ENCODE measurements at places on chromosomes 2 and 18.

DNA sequence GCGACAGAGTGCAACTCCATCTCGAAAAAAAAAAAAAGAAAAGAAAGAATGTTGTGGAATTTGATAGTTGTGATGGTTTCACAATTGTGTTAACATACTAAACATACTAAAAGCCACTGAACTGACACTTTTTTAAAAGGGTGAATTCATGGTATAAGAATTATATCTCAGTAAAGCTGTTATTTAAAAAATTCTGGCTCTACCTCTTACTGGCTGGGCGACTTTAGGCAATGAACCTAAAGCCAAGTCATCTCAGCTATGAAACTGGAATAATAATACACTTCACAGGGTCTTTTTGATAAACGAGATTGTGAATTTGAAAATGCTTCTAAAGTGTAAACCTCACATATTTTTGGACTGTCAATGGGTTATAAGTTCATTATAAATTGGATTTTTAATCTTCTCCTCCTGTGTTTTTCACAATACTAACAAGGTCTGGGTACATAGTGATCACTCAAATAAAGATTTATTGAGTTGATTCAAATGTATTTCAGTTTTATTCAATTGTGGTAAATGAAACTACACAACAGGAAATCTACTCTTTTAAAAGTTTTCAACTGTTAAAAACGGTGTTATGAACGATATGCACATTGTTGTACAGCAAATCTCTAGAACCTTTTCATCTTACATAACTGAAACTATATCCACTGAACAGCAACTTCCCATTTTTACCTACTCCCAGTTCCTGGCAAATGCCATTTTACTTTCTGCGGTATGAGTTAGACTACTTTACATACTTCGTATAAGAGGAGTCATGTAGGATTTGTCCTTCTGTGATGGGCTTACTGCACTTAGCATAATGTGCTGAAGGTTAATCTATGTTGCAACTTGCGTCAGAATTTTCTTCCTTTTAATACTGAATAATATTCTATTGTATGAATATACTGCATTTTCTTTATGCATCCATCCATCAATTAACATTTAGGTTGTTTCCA, 43.0 kb upstream of the GTF2A1L start:
- DNase-seq, result no peak

- DNase-seq, result no peak
Observed at GRCh38 chr2:238695538-238695937, 152.3 kb upstream of the TWIST2 start.

DNA sequence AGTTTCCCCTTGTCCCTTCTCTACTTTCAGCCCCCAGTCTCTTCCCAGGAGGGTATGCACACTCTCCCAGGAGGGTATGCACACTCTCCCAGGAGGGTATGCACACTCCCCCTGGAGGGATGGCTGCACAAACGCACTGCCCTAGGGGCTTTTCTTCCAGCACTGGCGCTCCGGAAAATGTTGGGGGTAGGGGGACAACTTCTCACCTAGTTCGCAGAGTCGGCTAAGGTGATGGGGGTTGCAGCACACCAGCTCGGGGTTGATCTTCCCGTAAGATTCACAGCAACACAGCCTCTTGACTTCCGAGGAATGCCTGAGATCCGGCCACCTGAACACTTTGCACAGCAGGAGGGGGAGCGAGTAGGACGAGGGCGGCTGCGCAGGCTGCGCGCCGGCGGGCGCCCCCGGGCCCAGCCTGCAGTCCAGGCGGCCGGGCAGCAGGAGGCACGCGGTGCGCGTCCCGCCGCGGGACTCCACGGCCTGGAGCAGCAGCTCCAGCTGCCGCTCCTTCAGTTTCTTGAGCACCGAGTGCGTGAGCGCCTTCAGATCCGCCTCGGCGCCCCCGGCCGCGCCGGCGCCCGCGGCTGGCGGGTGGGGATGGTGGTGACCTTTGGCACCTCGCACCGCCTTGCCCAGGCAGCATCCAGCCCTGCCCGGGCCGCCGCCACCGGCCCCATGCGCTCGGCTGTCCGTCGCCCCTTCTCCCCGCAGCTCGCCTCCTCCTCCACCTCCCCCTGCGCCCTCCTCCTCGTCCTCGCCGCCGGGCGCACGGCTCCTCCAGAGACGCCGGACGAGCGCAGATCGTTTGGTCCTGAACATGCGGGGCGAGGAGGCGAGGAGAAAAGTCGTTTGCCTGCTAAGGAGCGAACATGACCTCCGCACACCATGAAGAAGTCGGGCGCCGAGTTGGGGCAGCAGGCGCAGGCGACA, 894 bp downstream of the SMAD7 start:
- DNase-seq, result no peak

- DNase-seq, result no peak
Observed at GRCh38 chr2:190987116-190987515, 26.9 kb downstream of the STAT1 start.

DNA sequence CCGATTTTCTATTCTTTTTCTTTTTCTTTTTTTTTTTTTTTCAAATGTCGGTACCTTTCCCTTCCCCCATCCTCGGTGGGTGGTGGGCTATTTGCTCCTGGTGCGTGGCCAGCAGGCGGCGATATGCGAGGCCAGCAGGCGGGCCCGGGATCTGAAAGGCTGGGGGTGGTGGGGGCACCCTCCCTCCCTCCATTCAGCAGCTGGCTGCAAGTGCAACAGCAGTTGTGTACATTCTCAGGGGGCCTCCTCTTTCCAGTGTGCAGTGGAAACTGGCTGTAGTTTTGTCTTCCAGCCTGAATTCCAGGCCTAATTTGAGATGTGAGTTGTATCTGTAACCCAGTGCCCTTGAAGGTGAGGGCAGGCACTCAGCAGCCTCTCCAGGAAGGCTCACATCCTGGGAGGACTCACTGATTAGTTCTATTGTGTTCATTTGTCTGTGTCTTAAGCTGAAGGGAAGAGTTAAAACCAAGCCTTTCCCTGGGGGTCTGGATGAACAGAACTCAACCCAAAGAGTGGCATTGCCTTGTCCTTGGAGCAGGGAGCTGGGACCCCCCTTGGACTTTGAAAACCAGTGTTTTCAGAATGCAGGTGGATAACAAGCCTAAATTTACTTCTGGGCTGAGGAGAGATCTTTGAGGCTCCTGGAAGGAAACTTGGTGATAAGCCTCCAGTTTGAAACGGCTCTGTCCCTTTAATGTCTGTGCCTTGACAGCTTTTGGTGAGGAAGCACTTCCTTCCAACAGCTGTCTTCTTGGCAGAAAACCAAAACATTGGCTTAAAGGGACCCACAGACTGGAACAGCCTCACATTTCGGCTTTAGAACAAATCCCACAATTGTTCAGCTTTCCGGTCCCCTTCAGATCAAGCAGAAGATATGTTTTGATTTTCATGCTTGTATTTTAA, 3.3 kb downstream of the MYCN start:
- DNase-seq, result no peak

DNA sequence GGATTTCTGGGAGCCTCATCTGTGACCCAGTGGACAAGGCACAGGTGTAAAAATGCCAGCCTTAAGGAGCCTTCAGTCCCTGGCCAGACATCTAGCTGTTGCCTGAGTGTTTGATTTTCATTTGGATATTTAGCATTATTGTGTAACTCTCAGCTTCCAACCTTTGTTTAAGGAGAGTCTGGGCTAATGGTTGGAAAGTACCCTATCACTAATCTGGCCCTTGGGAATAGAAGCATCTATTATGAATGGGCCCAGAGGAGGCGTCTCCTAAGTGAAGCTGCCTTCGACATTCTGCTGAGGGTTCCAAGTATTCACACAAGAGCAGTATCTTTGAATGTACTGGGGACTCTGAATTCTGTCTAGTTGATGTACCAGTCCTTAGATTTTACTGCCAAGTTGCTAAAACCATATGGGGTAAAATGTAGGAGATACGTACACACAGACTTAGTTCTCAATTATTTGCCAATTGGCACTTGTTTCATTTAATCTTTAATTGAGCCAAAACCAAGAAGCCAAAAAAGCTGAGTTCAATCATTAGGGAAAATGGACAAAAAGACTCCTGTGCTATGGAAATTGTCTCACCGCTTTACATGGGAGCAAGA, 7.2 kb upstream of the ANKRD29 start:
- DNase-seq, result no peak

GRCh38 chr2:151729415-151729811, 4.9 kb downstream of the NEB start:
- DNase-seq, result no peak

- DNase-seq, result no peak
Observed at GRCh38 chr18:54801374-54801773, 26.9 kb upstream of the RAB27B start.

DNA sequence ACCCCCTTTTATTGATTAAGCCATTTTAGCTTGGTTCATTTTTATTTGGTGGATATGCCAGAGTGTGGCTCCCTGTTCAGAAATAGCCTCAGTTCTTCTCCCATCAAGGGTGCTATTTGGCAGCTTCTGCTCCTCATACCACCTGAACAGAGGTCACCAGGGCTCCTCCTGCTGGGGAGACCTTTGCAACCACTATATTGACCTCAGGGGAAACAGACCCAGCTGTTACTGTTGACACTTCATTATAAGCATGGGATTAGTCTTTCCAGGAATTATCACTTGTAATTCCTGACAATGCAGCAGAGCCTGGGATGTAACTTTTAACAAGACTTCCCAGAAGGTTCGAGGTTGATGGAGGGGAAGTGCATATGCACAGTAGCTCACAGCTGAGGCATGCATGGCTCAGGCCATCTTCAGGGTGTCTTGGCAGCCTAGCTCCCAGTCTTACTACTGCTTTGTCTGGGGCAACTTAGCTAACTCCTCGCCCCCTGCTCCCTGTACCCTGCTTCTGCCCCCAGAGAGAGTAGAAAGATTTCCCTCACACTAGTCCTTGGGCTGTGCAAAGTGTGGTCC, 239.4 kb upstream of the SPRED2 start:
- DNase-seq, result no peak

DNA sequence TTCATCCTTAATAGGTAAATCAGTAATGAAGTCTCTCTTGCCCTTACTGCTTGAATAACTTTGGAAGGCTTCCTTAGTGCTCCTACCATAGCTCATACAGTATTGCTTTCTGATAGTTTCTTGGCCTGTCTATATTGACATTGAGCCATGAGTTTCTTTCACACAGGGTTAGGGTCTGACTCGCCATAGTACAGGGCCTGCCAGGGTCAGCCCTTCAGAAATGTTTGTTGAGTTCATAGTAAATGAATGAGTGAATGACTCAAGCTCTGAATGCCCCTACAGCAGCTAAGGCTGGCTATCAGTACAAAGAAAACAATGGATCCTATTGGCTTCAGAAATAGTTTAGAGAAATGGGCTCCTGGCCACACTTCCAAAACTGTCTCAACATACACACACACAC, 65.0 kb upstream of the LRATD1 start:
- no peak for DNase-seq

- DNase-seq, result no peak
Observed at GRCh38 chr2:218745559-218746469, 35.2 kb downstream of the TTLL4 start.

- no peak for DNase-seq
Observed at GRCh38 chr2:10876963-10877362, 34.8 kb upstream of the KCNF1 start.

- DNase-seq, result no peak
Observed at GRCh38 chr2:23534771-23535170, 149.8 kb downstream of the KLHL29 start.

- no peak for DNase-seq
Observed at GRCh38 chr2:111199840-111200239, 79.1 kb downstream of the BCL2L11 start.

DNA sequence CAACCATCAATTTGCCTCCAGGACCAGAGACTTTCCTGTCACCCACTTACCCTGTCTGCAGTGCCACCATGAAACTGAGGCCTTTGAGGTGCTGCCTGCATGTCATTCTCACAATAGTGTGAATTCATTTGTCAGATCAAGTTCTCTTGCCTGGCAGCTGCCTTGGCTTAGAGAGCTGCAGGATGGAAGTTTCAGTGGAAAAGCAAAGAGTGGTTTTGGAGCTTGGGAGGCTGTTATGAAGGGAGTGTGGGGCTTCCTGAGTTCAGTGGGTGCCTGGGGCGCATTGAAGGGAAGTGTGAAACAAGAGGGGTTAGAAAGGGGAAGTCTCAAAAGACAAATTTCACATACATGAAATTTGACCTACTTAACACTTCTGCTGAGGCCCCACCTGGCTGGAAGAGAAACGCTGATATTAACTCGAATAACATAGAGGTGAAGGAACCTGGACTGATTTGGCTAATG, 7.9 kb upstream of the LBH start:
- DNase-seq, result no peak

DNA sequence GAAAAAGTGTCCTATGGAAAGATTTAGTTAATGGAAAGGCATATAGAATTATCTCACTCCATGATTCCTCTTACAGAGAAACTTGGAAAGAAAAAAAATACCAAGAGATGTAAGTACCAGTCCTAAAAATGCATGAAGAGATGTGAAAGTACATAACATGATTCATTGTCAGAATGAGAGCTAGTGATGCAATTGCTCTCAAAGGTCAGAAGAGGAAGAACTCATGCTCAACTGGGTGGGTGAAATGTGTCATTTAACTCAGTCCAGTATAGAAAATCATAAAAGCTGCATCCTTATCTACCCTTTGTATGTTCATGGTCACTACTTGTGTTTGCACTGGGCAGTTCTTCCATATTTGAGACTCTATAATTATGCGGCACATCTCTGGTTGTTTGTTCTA, 300.0 kb upstream of the PIK3C3 start:
- no peak for DNase-seq

DNA sequence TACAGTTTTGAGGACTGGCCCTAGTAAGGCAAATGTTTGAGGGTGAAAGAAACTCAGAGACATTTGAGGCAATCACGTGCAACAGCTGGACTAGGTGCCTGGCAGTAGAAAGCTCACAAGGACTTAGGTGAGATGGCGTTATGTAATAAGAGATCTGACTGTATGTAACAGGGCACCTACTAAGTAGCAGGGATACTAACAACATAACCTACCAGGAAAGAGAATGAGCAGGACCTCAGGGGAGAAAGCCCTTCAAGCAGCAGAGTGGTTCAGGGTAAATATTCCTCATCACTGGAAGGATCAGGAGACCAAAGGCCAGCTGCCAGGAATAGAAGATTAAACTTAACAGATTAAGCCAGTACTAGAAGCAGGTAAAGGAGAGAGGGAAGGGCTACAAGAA, 53.4 kb downstream of the ARHGAP15 start:
- DNase-seq, result no peak

Measured in iPS DF 19.7 (cell line).